KG1 (cell line): ENCODE measurements at places on chromosomes 2 and 18.

- no peak for DNase-seq
Measured at GRCh38 chr2:72996117-72996502, 75.4 kb downstream of the SFXN5 start.

- no peak for DNase-seq
Measured at GRCh38 chr2:138395565-138396306, 105.8 kb upstream of the SPOPL start.

DNA sequence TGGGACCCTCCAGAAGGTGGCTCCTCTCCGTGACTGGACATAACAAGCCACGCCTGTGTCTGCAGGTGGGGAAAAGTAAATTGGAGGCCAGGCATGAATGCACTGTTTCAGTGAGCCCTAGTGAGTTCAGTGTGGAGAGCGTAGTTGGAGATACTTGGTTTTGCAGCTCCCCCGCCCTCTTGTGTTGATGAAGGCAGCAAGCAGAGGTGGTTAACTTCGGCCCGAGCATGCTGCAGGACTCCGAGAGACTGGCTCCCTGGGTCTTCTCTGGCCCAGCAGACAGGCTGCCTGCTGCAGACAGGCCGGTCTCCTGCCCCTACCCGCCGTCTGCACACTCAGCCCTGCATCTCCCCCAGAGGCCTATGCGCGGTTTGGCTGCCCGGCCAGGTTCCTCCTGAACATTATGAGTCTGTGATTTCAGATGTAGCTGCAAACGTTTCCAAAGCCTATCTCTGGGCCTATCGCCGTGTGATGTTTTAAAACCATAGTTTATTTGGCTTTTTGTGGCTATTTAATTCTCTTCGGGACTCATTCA lies 102.4 kb downstream of the LDLRAD4 start:
- DNase-seq: no peak

- DNase-seq: peak; percentile 2
Measured at GRCh38 chr18:49858309-49859020, 45.1 kb upstream of the ACAA2 start.

DNA sequence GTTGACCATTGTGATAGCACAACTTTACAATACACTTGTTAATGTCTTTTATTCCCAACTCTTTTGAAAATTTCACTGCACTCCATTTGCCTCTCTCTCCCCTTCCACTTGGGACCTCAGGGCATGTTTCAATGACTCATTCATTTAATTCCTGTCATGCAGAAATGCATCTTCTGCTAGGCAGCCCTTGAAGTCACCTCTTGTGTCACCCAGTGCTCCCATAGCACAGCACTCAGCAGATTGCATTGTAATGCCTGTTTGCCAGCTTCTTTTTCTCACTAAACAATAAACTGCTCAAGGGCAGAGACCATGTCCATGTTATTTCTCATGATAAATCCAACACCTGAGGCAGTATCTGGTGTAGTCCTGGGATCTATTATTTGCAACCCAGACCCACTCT lies 85.9 kb upstream of the ACSL3 start:
- DNase-seq: no peak

GRCh38 chr2:37730037-37730818 lies 58.8 kb upstream of the CDC42EP3 start:
- DNase-seq: no peak

- DNase-seq: no peak
Measured at GRCh38 chr2:74779587-74780135, 54.3 kb upstream of the HK2 start.

GRCh38 chr2:71685941-71686611 lies 232.7 kb downstream of the DYSF start:
- no peak for DNase-seq
